ENCODE measurements at places on chromosomes 2 and 18. TPM values are rescaled to one million over a fixed set of nuclear protein-coding genes. Genes with fewer than 3 reads are reported as not detected.

The CAVIN2 gene
- 116 TPM for polyA plus RNA-seq

The EPB41L3 gene
- 40.5 TPM for polyA plus RNA-seq

The SEPTIN10 gene
- 125 TPM for polyA plus RNA-seq

The NEUROD1 gene
- polyA plus RNA-seq: 0.80 TPM

The AMER3 gene
- 0.06 TPM for polyA plus RNA-seq

The COL3A1 gene
- 1,203 TPM for polyA plus RNA-seq

The MYO7B gene
- 1.1 TPM for polyA plus RNA-seq

The ACOXL gene
- polyA plus RNA-seq: 5.6 TPM

The CDKL4 gene
- 1.8 TPM for polyA plus RNA-seq

The DNAH7 gene
- polyA plus RNA-seq: 5.0 TPM

GRCh38 chr2:75424936-75425619 is 135.7 kb downstream of the EVA1A start:
- no peak for DNase-seq

GRCh38 chr2:195592105-195592504 is 64.9 kb upstream of the SLC39A10 start:
- no peak for DNase-seq

- DNase-seq: no peak
Measured at GRCh38 chr18:59623456-59624368, 73.5 kb downstream of the CCBE1 start.

- no peak for DNase-seq
Measured at GRCh38 chr18:9436206-9436929, 38.9 kb upstream of the RALBP1 start.

GRCh38 chr18:76349067-76349715 is 145.9 kb downstream of the ZNF516 start:
- DNase-seq: peak; percentile 73

DNA sequence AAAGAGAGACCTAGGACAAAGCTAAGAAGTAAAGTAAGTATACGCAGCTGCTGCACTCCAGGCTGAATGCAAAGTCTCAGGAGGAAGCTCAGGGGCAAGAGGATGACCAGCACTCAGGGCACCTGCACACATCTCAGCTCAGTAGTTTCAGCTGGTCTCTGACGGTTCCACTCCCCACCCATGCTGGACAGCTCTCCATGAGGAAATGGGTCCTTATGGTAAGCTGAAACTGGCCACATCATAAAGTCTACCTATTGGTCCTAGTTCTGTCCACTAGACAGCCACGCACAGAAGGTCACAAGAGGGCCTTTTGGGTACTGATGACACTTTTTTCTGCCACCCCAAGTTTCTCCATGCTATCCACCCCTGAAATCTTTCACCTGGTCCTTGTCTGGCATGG is 215.3 kb downstream of the TTC32 start:
- DNase-seq: no peak

- no peak for DNase-seq
Measured at GRCh38 chr2:120204022-120204405, 19.2 kb downstream of the TMEM185B start.

- DNase-seq: no peak
Measured at GRCh38 chr2:159410276-159410675, 123.8 kb upstream of the WDSUB1 start.

DNA sequence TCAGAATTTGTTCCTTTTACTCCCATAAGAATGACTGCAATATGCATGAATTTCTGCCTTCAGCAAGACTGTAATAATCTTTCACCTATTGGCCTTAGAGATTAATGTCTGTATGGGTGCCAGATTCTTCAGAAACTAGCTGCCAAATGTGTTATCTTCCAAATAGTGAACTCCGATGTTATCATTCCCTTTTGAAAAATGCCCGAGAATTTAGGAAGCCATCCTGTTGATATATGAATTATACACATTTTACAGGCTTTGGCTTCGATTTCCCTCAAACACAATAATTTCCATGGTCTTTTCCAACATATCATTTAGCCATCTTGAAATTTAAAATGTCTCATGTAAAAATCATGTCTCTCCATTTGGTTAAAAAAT is 101.5 kb downstream of the ZNF521 start:
- DNase-seq: no peak

DNA sequence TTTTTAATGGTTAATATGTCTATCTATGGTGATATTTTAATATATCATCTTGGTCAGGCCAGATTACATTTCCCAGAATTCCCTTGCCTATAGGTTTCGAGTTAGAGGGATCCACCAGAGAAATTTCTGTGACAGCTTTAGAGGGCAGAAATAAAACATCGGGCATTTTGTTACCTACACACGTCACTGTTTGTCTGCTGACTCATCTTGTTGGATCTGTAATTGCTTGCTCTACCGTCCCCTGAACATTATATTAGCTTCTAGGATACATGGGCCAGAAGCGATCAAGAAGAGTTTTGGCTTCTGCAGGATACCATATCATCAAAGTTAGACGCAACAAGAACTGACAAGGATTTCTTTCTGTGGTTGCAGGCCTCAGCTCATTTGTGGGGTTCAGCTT is 795.8 kb upstream of the GCFC2 start:
- no peak for DNase-seq

- no peak for DNase-seq
Measured at GRCh38 chr2:174117951-174118930, 130.1 kb downstream of the OLA1 start.

DNA sequence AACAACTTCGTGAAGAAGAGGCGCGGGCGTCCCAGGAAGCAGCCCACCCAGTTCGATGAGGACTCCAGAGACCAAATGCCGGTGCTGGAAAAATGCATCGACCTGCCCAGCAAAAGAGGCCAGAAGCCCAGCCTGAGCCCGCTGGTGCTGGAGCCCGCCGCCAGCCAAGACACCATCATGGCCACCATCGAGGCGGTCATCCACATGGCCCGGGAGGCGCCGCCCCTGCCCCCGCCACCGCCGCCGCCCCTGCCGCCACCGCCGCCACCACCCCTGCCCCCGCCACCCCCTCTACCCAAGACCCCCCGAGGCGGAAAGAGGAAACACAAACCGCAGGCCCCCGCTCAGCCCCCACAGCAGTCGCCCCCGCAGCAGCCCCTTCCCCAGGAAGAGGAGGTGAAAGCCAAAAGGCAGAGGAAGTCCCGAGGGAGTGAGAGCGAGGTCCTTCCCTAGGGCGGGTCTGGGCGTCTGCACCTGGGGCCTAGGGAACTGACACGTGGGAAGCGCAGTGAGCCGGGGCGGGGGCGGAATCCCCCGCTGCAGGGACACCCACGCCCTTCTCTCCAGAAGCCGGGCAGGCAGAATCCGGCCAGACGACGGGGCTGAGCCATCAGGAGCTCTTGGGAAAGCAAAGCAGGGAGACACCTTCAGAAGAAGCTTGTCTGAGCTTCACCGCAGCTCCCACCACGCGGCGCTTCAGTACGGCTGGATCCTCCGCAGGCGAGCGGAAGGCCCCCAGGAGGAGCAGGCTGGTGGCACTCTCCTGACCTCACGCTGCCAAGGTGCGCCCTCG is 382.8 kb downstream of the SETBP1 start:
- DNase-seq: no peak

GRCh38 chr2:49044350-49045079 is 109.8 kb downstream of the FSHR start:
- no peak for DNase-seq

GRCh38 chr2:2723064-2723463 is 392.0 kb upstream of the MYT1L start:
- DNase-seq: no peak

DNA sequence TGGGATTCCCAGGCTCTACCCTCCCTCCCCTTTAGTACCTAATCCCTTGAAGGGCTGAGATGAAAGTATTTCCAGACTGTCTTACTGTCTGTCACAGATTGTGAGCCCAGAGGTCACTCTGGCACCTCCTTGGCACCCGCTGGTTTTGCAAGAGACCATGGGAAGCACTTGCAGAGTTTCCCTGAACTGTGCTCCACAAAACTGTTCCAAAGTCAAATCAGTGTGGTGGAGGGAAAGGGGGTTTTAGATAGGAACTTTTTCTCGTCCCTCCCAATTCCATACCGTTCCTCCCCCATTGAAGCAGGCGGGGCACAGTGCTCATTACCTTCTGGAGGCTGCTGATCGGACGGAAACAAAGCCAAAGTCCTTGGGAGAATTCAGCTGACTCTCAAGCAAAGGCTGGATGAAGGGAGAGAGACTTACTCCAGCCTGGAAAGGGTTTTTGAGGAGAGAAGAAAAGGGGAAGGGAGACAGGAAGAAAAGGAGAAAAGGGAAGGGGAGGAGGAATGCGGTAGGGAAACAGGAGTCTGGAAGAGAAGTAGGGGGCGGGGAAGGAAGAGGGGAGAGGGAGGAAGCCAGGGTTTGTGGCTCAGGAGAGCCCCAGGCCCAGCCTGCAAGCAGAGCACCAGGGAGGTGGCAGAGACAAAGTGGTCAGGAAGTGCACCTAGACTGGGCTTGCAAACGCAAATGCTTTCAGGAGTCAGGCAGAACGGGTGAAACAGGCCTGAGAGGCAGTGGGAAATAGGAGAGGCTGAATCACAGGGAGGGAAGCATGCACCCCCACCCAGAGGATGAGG is 88.4 kb upstream of the SP3 start:
- no peak for DNase-seq

DNA sequence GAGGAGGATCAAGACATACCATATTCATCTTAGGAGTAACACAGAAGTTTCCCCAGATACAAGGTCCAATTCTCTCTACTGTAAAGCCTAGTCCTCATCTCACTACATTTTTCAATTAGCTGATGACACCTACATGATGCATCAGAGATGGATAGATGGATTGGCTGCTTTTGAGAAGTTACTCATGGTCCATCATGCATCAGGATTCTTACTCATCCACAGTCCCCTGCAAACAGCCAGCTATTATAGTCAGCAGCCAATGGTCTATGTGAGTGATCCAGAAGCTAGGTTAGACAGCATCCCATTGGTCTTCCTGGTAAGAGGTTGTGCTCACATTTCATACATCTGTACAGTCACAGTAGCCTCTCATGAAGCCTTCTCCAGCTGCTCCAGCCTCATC is 154.5 kb upstream of the NRP2 start:
- no peak for DNase-seq

DNA sequence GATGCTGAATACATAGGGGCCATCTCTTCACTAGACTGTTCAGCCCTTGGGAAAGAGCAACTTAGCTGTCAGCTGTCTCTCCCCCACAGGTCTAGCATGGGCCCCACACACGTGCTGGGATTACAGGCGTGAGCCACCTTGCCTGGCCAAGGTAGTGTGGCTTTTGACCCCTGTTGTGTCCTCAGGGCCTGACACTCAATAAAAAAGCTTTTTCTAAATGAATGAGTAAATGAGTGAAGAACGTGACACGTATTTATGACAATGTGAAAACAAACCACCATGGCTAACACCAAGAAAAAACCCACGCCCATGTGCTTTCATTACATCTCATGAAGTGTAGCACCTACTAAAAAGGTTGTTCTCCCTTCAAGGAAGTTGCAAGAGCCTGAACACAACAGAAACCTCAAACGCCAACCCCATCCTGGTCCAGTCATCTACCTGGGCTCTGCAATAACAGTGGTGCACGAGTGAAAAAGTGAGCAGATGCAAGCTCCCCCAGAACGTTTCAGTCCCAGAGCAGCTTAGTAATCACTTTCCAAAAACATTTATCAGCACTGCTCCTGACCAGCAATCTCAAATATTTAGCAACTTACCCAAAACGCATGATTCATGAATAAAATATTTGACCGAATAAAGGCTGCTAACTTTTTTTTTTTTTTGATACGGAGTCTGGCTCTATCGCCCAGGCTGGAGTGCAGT is 3.4 kb downstream of the WDFY1 start:
- no peak for DNase-seq

DNA sequence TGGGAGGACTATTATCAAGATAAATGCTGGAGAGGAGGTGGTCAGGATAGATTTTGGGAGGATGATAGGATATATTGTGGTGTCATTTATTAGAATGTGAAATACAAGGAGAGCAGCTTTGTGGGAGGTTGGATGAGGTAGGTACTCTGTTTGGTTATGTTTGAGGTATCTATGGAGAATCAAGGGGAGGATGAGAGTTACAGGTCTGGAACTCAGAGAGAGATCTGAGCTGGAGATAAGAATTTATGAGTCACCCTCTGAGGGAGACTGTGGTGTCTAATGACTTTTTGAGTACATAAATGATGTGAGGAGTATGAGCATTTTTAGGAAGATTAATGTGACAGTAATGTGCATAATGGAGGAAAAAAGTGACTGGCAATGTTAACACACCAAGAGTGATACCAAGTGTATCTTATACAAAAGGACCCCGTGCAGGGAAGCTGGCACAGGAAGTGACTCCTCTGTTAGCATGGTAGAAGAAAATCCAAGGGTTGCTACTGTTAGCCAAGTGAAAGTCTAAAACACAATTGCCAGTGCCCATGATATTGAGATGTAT is 48.2 kb downstream of the CRIM1 start:
- DNase-seq: no peak

GRCh38 chr2:72112981-72113846 is 34.4 kb downstream of the CYP26B1 start:
- no peak for DNase-seq

DNA sequence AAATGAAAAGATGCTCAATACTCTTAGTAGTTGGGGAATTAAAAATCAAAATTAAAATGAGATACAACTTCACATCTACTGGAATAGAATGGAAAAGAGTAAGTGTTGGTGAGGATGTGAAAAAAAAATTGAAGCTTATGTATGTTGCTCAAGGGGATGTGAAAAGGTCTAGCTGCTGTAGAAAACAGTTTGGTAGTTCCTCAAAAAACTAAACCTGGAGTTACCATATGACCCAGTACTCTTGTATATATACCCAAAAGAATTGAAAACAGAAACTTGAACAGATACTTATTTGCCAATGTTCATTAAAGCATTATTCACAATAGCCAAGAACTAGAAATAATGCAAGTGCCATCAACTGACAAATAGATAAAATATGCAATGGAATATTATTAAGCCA is 208.4 kb downstream of the FIGN start:
- DNase-seq: no peak

DNA sequence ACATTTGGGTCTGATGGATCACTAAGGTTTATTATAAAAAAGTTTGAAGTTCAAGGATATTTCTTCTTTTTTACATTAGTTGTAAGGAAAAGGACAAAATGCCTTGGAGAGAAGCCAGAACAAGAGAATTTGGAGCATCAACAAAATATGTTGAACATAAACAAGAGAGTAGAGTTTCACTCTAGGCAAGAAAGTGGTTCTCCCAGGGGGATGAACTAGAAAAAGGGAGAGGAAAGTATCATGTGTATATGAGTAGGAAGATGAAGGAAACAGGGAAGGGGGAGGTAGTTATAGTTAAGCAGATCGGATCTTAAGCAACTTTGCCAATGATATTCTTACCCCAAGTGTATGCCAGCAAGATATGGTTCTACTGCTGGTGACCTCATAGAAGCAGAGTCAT is 63.8 kb upstream of the GALNT3 start:
- DNase-seq: no peak

- no peak for DNase-seq
Measured at GRCh38 chr18:23281626-23282436, 146.5 kb downstream of the CABLES1 start.

DNA sequence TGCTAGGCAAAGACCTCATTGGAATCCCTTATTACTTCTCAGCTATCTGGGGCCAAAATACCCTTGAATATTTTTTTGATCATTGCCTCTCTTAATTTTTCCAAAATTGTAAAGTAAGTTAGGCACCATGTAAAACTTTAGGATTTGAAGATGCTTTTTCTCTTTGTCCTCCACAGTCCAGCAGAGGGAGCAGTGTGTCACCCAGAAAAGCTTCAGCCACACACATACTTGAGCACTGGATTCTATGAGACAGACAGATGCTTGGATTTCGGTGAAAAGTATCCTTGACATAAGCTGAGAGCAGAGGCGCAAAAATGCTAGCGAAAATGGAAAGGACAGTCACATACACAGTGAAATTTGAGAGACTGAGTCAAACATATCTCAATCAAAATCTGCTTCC is 74.7 kb upstream of the KCNJ3 start:
- peak; percentile 18 for DNase-seq

GRCh38 chr2:223260681-223261080 is 208.7 kb downstream of the KCNE4 start:
- DNase-seq: no peak
